ENCODE measurements at places on chromosomes 4 and X.
A peak's percentile ranks its signal among the peaks of the same experiment; 100 is the strongest.

DNA sequence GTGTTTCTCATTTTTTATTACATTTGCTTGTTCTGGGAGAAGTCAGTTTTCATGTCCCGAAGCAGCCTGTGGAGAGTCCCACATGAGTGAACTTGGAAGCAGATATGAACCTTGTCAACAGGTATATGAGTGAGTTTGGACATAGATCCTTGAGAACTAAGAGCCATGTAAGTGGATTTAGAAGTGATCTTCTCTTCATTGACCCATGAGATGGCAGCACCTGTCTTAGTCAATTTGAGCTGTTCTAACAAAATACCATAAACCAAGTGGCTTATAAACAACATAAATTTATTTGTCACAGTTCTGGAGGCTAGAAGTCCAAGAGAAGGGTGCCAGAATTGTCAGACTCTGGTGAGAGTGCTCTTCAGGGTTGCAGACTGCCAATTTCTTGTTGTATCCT is 1043.8 kb downstream of the ADGRL3 start:
- DNase-seq = no peak

DNA sequence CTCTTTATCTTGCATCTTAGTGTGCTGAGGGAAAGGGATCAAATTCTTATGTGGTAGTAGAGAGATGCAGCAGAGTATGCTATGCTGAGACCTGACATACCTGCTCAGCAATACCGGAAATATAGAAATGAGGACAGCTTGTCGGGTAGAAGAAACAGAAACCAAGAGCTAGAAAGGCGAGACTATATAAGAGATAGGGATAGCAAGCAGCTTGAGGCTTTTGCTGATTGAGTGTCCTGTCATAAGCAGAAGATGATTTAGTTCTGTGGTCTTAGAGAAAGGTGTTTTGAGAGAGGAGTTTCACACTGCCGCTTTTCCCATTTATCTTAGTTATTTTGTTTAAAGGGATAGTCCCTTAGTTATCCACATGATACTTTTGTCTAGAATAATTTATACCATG is 31.7 kb downstream of the USP9X start:
- peak; percentile 64 for DNase-seq

- no peak for DNase-seq
Measured at GRCh38 chr4:164771088-164771487, 17.2 kb downstream of the SMIM31 start.

- DNase-seq = no peak
Measured at GRCh38 chr4:96347582-96347981, 507.7 kb downstream of the PDHA2 start.

DNA sequence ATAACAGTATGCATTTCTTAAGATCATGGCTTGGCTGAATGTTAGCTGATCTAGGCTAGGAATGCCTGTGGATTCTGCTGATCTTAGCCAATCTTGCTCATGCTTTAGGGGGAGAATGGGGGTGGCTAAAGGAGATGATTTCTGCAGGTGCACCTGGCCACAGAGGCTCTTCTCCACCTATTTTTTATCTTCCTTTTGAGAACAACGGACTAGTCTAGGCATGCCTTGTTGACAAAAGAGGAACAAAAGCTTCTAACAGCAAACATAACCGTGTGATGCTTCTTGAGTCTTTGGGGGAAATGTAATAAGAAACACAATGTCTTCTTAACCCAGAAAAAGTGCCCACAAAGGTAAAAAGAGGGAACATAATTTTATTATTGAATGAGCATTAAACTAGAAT is 743.5 kb downstream of the ARAP2 start:
- DNase-seq = no peak

DNA sequence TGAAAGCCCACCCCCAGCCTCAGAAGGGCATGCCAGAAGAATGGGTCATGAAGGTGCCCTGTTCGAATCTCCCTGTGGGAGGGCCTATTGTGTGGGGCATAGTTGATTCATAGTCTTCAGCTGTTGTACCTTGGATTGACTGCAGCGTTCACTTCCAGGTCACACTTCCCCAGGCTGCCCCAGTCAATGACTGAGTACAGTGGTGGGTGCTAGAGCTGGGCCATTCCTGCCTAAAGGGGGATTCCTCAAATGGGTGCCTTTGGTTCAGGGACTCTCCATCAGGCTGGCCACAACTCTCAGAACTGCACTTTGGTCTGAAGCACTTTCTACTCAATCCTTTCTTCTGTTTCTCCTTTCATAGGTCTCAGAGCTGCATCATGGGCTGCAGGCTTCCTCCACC is 35.0 kb upstream of the RASGEF1B start:
- DNase-seq = no peak

DNA sequence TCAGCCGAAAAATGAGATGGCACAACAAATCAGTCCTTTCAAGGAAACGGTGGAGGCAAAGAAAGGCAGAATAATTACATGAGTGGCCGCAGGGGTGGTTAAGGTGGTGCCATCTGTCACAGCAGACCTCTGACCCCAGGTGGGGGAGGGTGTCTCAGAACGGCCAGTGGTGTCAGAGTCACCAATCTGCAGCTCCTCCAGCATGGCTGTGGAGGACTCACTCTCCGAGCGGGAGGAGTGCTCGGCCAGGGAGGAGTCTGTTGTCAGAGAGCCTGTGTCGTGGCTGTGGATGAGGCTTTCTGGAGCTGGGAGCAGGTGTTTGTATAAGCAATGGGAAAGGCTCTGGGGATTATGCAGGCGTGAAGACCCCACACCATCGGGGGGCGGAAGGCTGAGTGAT is 130.3 kb upstream of the PDLIM3 start:
- no peak for DNase-seq

DNA sequence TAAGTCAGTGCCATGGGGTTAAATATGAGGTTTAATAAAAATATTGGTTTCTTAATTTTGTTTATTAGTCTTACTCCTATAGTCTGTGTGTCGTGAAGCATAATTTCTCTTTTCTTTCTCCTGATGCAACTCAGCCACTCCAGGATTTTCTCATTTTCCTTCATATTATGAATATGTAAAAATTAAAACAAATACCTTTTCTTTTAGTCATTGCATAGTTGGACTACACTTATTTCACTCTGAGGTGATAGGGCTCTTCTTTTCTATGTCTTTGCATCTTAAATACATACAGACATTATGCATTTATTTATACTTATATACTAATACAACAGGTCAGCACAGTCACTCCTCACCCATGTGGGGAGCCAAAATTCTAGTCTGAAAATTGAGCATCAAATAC is 19.1 kb downstream of the GALNT7 start:
- DNase-seq = no peak

GRCh38 chrX:107014936-107015335 is 14.9 kb upstream of the MORC4 start:
- DNase-seq = no peak

DNA sequence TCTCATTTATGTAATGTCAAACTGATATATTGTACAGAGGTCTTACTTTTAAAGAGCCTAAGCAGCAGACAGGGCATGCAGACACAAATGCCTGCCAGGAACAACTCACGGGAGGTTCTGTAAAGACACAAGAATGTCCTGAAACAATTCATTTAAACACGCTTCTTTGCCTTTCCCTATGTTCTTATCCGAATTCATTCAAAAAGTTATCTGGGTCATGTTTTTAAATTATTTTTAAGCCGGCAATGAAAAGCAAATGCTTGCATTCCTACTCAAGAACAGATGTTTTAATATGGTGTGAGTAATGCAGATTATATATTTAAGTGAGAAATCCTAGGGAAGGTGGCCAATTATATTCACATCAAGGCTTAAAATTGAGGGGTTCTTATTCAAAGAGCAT is 192.6 kb downstream of the PDGFC start:
- no peak for DNase-seq

GRCh38 chr4:151921386-151921785 is 160.6 kb upstream of the GATB start:
- no peak for DNase-seq

GRCh38 chr4:39118034-39118658 is 56.1 kb downstream of the KLHL5 start:
- peak; percentile 30 for DNase-seq

DNA sequence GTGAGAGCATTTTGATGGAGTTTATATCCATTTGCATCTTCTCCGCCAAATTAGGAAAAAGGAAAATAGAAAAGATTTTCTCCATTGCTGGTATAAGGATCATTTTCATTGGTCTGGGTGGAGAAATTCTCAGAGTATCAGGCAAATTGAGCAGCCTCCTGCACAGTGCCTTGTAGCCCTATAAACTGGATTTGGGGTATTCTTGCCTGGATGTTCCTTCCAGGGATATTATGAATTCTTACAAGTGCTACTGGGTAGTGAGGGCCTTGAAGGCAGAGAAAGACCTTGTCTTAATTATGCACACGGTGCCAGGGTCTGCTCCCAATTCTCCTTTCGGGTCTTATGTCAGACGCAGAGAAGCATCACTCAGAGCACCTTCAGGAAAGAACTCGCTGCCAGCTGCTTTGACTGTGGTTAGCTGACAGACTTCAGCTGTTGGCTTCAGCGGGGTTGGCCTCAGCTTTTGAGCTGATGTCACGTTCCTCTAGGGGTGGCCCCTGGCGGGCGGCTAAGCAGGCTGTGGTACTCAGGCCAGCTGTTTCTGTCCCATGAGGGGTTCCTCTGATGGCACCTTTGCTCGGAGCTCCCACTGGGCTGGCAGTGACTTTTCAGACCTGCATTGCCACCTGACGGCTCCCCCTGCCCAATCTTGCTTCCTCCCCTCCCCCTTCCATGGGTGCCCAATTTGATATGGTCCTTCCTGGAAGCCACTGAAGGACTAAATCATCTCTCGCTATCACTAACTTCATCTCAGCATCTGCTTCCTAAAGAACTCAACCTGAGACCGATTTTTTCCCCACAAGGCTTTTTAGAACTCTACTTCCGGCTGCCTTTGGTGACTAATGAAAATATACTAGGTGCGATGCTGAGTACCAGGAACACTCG is 519.5 kb downstream of the BCOR start:
- DNase-seq = peak; percentile 5

DNA sequence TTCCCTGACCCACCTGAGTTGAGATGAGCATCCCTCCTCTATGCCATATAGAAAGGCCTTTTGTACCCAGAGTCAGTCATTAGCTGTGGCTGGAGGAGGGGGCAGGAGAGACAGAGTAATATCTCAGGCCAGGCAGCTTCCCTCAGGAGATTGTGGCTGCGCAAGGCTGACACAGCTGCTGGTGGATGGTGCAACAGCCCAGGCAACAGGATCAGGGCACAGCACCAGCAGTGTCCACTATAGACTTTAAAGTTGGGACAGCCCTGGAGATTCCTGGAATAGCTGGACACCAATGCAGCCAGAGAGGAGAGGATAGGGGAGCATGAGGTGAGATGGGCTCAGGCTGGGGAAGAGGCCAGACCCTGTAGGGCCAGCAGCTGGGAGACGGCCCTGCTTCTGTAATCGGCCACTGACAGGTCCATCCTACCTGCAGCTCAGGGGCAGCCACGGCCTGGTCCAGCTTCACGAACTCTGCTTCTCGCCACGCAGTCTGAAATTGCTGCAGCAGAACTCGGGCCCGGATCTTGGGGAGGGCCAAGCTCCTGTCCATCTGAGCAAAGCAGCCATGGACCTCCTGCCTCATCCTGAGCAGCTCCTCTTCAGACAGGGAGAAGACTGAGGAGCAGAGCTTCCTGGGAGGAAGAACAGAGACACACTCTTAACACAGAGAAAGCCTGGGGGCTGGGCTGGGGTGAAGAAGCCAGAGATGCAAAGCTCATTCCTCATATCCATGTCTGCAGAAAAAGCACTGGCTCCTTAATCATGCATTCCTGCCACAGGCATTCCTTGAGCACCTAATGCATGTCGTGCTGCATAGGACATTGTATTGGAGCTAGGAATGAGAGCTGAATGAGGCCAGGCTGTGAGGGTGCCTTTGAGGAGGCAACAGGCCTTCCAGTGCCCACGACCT is 90.1 kb downstream of the EVC2 start:
- DNase-seq = no peak

All from CD4-positive, alpha-beta T cell treated with Interleukin-21 for 1 hour (primary cell).